ENCODE measurements at places on chromosomes 1 and 21.

GRCh38 chr1:204548265-204548664 lies 32.1 kb downstream of the MDM4 start:
- DNase-seq = no peak

DNA sequence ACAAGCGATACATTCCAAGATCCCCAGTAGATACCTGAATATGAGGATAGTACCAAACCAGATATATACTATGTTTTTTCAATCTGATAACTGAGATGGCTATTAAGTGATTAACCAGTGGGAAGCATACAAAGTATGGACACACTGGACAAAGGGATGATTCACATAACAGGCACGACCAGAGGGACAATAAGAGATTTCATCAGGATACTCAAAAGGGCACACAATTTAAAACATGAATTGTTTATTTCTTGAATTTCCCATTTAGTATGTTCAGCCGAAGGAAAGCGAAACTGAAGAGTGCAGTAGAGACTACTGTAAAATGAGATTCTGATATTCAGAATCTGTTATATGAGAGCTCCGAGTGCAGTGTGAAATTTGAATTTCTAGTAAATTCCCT lies 10.6 kb downstream of the ZZZ3 start:
- no peak for DNase-seq

GRCh38 chr1:10583641-10584040 lies 108.9 kb downstream of the PEX14 start:
- DNase-seq = no peak

DNA sequence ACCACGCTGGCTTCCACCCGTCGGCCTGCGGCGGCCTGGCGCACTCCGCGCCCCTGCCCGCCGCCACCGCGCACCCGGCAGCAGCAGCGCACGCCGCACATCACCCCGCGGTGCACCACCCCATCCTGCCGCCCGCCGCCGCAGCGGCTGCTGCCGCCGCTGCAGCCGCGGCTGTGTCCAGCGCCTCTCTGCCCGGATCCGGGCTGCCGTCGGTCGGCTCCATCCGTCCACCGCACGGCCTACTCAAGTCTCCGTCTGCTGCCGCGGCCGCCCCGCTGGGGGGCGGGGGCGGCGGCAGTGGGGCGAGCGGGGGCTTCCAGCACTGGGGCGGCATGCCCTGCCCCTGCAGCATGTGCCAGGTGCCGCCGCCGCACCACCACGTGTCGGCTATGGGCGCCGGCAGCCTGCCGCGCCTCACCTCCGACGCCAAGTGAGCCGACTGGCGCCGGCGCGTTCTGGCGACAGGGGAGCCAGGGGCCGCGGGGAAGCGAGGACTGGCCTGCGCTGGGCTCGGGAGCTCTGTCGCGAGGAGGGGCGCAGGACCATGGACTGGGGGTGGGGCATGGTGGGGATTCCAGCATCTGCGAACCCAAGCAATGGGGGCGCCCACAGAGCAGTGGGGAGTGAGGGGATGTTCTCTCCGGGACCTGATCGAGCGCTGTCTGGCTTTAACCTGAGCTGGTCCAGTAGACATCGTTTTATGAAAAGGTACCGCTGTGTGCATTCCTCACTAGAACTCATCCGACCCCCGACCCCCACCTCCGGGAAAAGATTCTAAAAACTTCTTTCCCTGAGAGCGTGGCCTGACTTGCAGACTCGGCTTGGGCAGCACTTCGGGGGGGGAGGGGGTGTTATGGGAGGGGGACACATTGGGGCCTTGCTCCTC lies 1.9 kb downstream of the OLIG2 start:
- no peak for DNase-seq

DNA sequence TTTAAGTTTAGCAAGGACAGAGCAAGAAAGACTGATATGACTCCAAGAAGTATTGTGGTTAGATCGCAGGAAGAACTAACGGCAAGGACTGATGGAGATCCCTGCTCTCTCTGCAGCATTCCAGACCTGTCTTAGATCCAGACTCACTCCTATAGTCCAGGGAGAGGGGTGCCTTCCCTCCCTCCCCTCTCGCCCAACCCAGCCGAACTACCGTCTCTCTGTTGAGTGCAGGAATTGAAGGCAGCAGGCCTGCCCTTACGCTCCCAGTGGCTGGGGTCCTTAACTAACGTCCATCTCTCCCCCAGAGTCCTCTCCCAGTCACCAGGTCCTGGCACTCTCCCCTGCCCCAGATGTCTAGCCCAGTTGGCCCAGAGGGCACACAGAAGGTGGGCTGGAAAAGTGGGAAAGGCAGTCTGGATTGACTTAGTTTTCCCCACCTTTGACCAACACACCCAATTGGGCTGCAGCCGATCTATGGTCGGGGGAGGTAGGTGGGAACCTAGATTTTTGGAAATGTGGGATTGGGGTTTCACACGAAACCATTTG lies 1.1 kb downstream of the CRABP2 start:
- no peak for DNase-seq

GRCh38 chr1:174266476-174266875 lies 107.2 kb downstream of the RABGAP1L start:
- DNase-seq = no peak

- no peak for DNase-seq
These were observed 204.9 kb downstream of the TBX15 start for GRCh38 chr1:118783095-118783758.

DNA sequence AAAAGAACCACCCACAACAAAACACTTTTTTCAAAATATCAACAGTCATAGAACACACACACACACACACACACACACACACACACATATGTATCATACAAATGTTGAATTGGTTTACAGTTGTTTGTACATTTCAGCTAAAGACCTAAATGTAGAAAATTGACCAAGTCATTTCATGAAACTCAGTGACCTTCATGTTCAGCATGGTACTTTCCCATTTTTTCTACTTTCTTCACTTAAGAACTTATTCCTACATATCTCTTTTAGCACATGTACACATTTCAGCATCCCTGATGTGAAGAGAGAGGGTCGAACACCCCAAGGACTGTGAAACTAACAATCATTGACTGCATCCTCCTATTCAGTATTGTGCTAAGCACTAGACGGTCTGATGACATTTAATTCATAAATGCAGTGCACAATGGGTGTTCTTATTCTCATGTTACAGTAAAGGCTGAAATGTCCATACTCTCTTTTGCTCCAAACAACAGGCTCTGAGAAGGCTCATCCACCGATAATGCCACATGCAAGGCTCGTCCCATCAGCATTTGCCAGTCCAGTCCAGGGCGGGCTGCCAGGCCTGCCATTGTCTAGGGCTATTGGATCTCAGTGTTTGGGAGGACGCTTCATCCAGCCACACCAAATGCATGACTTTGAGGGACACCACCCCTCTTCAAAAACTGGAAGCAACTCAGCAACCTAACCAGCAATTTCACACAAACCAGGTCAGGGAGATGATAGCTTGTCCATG lies 150.1 kb upstream of the RUNX1 start:
- no peak for DNase-seq

DNA sequence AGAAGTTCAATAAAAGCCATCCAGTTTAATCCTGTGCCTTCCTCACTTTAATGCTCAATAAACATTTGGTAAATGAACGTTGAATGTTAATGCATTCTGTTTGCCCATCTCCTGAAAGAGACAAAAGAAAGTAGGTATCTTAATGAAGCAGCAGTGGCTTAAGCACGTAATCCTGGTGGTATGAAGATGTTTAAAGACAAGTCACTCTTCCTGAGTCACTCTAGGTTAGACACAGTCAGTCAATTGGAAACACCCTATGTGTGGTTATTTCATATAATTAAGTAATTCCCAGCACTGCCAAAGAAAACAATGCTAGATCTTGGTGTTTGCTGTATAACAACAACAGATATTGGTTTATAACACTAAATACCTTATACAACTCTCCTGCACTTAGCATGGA lies 334.0 kb upstream of the FMN2 start:
- no peak for DNase-seq

DNA sequence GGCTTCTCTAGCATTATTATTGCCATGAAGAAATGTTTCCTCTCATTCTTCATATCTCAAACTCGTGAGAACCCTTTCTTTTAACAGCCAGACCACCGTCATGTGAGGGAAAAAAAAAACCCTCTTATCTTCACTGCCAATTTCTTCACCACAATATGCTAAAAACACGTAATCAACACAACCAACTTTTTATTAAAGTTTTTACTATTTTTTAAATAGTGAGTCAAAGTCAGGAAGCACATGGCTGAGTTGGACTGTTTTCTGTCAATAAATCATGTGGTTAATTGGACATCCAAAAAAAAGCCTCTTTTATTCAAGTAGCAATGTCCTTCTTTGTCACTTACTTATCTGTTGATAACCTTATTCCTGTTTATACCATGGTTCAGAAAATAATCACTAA lies 55.9 kb upstream of the SAMD13 start:
- no peak for DNase-seq

- no peak for DNase-seq
These were observed 70.0 kb downstream of the NTPCR start for GRCh38 chr1:233020426-233020825.

DNA sequence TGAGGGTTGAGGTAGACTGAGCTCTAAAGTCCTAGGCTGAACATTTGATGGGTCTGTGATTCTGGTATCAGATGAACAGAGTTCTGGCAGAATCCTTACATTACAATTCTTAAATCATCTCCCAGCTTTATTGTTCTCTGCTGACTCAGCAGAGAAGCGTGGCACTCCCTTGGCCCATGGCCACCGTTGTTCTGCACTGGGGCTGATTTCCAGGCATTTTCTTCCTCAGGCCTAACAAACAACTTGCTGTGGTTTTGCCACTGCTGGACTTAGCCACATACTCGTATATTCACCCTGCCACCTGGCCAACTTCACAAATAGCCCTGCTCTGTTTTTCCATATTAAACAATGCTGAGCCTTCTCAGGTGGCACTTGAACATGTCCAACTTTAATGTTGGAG lies 223.2 kb downstream of the TNR start:
- DNase-seq = no peak

GRCh38 chr1:1053022-1053421 lies 21.1 kb downstream of the RNF223 start:
- DNase-seq = no peak

- DNase-seq = no peak
These were observed 6.9 kb downstream of the PAX7 start for GRCh38 chr1:18637511-18637960.

- no peak for DNase-seq
These were observed 68.9 kb upstream of the ADAMTS5 start for GRCh38 chr21:27035791-27036190.

- DNase-seq = no peak
These were observed 11.5 kb downstream of the OSCP1 start for GRCh38 chr1:36438715-36439114.

- no peak for DNase-seq
These were observed 12.8 kb downstream of the ZNF678 start for GRCh38 chr1:227576189-227576588.

DNA sequence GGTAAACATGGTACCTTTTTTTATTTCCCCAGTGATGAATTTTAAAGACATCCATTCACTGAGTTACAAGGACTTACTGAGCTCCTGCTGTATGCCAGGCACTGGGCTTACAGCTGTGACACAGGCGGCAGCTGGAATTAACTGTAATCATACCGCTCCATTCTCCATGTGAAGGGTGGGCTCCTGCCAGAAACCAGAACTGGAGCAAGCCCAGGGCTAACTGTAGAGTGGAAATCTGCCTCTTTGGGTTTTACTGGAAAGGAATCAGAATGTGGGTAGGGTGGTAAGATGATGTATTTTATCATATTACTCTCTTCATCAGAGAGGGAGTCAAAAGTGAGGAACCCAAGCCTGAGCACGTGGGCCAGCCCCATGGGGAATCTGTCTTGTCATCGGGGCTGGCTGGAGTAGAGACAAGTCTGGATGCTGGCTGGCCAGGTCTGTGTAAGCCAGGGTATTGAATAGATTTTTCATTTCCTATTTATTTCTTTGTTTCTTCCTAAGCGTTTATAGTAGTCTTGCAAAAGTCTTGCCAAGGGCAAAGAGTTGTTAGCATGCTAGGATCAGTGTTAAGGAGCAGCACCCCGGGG lies 21.5 kb downstream of the FGGY start:
- DNase-seq = no peak

DNA sequence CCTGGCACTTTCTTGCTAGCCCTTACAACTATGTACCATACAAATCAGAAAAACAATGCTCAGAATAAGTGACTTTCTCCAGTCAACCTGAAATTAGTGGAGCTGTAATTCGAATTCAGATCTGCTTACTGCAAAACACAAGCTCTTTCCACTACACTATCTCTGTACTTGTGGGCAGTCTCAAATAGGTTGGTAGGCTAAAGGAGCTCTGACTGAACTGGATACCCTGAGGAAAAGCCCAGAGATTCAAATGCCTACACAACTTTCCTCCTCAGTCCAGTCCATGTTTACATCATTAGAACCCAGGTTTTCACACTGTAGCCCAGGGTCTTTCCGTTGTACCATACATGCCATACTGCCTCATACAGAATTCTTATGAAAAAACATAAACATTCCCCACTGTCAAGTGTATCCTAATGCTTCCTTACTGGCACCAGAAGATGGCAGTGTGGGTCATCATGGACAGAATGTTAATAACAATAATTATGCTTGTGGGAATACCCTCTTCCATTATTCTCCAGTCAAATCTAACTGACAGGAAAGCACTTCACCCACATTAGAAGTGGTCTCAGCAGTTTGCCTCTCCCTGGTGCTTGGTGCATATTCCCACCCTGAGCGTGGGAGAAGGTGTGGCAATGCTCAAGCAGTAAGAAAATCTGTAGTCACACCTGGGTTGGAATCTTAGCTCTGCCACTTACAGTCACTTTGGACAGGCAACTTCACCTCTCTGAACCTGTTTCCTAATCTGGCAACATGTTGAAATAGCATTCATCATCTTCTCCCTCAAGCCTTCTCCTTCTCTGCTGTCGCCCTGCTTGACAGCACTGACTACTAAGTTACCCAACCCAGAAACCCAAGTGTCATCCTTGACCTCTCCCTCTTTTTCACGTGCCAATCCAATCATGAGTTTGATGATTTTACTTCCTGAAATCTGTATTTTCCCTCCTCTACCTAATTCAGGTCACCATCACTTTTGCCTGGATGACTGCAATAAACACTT lies 14.4 kb upstream of the ZFYVE9 start:
- DNase-seq = no peak

DNA sequence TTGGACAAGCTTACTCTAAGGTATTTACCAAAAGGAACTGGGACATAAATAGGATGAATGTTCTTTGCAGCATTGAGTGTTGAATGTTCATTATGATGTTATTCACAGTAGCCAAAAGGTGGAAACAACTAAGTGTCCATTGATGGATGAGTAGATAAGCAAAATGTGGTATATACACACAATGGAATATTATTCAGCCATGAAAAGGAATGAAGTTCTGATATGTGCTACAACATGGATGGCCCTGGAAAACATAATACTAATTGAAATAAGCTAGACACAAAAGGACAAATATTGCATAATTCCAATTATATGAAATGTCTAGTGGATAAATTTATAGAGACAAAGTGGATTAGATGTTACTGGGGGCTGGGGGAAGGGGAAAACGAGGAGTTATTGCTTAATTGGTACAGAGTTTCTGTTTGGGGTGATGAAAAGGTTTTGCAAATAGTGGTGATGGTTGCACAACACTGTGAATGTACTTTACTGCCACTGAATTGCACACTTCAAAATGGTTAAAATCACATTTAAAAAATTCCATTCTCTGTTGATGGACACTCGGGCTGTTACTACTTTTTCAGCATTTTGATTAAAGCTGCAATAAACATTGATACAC lies 2.9 kb downstream of the MTARC1 start:
- DNase-seq = no peak

- no peak for DNase-seq
These were observed at the start of gene SPRR1A for GRCh38 chr1:152983743-152984142. Gene SPRR1A (plus strand): TSS chr1:152984081. CDS start chr1:152985231, 1,150 bp downstream.
